ENCODE measurements at places on chromosomes 5 and 9.

DNA sequence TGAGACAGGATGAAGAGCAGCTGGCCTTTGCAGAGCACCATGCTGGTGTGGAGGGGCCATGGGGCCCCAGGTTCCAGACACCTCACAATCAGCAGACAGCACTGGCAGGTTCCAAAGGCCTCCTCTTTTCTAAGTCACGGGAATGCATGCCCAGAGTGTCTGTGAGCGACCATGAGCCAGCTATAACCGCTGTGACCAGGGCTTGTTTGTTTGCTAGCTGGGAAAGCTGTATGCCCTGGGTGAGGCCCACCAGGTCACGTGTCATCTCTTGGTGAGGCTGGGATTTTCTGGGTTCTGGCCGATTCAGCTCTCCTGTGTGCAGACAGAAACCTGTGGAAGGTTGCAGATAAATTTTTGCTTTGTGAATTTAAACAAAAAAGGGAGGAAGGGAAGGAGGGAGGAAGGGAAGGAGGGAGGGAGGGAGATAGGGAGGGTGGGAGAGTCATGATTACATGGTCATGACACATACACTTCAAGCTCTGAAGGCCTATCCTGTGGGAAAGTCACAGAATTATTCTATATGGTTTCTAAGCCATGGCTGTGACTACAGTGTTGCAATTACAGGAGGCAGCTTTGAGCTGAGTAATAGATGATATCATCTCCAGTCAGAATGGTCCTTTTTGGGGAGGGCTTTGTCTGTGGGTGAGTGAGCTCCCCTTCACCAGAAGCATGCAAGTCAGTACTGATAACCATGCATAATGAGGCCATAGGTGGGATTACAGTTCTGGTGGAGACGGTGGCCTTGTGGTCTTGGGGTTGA, 37.2 kb downstream of the PAPPA start:
- no peak for DNase-seq

DNA sequence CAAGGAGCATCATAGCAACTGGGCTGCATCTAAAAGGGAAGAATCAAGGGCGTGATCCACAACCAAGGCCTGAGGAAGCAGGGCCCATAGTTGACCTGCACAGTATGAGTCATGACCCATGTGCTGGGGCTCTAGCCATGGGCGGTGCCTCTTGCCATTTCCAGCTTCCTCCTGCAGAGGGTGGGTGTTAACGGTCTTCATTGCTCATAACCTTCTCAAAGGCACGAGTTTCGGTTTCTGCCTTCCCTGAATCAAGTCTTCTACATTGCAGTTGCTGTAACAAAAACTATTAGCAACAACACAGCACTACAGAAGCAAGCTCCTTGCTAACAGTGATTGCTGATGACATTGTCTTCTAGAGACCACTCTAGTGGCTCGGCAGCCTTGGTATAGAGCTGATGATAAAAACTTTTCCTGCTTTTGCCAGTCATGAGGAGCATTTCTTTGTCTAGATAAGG, 66.9 kb downstream of the CTSL start:
- no peak for DNase-seq

- DNase-seq: no peak
Measured at GRCh38 chr9:80013891-80014290, 442.1 kb downstream of the TLE4 start.

GRCh38 chr5:109327570-109327969, 82.2 kb downstream of the PJA2 start:
- DNase-seq: no peak

DNA sequence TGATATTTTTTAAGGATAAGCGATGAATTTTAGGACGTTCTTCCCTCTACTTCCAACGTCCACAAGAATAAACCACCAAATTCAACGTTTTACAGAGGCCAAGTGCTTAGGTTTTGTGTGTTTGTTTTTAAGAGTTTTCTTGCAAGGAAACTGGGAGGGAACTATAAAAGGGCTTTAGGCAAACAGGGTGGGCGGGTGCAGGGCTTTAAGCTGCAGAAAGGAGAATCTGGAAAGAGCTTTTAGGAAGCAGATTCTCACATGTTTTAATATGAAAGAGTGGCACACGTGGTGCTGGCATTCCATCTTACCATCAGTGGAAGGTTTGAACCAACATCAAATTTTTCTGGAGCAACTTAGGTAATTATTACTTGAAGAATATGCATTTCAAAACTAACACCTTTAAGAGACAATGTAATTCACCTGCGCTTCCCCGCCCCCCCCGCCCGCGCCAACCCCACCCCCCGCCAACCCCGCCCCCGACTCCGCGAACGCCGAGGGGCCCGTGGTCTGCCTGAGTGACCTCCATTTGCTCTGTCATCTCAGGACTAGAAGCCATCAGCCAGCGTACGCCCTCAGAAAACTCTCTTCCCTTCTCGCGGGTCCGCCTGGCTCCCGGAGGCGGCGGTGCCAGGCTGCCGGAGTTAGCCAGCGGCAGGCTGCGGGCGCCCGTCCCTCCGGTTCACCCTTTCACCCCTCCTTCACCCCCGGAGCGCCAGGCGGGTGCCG, 911 bp upstream of the PIK3R1 start:
- no peak for DNase-seq

- DNase-seq: no peak
Measured at GRCh38 chr5:173760461-173761177, 127.5 kb upstream of the CPEB4 start.

GRCh38 chr9:92245005-92245797, 48.3 kb downstream of the IARS1 start:
- no peak for DNase-seq

GRCh38 chr9:126378761-126379160, 52.1 kb downstream of the MVB12B start:
- no peak for DNase-seq

DNA sequence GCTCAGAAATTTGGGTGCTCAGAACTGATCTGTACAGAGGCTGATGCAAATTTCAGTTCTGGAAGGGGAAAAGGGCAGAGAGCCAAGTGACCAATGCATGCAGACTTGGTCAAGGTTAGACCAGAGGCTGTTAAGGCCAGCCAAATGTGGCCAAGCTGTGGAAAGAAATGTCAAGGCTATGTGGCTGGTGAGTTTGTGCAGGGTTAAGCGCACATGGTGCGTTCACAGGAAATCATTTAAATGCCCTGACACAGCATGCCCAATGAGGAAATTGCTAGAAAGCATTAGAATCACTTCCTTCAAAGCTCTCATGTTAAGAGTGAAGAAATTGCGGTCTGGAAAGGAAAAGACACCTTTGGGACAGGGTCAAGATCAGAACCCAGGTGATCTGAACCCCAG, 58.0 kb downstream of the PTPN3 start:
- DNase-seq: no peak

DNA sequence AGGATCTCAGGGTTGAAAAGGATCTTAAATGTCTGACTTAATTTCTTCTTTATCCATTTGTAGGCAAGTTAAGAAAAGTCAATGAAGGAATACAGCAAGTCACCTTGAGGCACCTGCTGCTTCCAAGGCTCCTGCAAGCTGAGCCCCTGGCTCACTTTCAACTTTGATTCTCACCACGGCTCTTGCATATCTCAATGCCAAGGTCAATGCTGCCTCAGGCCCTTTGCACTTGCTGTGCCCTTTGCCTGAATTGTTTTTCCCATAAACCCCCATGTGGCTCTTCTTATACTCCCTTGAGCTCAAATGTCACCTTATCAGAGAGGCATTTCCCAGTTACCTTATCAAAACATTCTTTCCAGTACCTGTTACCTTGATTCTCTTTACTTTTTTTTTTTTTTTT, 144.3 kb upstream of the RAPGEF1 start:
- DNase-seq: no peak

DNA sequence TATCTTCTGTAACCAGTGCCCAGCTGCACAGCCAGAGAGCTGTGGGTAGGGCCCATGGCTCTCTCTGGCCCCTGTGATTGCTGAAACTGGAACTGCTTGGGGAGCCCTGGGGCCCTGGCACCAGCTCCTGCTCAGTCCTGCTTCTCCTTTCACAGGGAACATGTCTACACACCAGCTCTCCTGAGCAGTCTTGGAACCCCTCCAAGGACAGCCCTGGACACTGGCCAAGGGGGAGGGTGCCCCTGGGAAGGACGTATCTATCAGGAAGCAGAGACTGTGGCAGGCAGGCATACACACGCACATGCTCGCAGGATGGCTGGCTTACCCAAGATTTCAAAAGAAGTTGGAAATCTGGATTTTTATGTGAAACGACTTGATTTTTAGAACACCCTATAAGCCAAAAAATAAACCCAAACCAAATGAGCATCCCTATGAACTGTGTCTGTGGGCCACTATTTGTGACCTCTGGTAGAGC, 8.8 kb upstream of the TRAF1 start:
- peak; percentile 27 for DNase-seq

DNA sequence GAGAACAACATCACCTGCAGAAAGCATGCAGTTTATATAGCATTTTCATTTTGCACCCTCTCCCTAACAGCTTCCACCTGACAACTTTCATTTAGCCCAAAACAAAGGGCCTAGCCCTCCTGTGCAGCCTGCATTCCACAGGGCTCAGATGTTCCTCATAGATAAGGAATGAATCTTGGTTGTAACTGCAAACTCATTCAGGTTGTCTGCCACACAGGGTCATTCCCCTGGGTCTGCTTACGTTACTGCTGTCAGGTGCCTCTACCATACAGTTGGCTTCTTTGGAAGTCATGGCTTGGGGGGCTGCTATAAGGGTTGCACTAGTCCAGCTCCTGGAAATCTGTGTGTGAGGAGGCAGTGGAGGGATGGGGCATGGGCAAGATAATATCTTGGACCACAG, 2.7 kb upstream of the DCP2 start:
- no peak for DNase-seq

DNA sequence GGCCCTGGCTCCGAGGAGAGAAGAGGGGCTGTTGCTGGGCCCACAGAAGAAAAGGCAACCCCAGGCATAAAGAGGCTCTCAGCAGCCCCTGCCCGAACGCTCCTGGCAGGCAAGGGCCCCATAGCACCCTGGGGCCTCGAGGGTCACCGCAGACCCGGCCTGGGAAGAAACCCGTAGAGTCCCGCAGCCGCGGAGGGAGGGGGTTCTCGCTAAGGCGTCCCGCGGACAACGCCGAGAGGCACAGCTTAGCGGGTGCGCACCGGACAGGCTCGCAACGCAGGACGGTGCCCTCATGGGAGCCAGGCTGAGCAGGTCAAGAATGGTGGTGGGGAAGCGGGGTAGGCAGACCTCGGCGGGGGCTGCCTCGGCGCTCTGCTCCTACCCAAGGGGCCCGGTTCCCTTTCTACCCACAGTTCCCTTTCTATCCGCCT, 6.7 kb downstream of the PITX1 start:
- DNase-seq: no peak

- no peak for DNase-seq
Measured at GRCh38 chr5:172733974-172734346, 37.0 kb downstream of the DUSP1 start.

DNA sequence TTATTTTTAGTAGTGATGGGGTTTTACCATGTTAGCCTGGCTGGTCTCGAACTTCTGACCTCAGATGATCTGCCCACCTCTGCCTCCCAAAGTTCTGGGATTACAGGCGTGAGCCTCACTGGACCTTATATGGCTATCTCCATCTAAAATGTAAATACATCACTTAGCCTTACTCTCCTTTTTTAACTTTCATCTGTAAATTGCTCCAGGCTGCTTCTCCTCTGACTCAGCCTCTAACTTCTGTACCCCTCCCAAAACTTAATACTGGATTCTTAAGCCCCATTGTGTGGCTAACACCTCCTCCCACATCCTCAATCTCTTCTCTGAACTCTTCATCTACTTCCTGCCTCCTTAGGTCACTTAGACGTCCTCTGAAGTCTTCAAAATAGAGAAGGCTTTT, 4.0 kb downstream of the SNX30 start:
- DNase-seq: peak; percentile 43

GRCh38 chr9:1876891-1877496, 138.2 kb upstream of the SMARCA2 start:
- no peak for DNase-seq

- DNase-seq: no peak
Measured at GRCh38 chr5:65970481-65971367, 44.3 kb downstream of the ERBIN start.

DNA sequence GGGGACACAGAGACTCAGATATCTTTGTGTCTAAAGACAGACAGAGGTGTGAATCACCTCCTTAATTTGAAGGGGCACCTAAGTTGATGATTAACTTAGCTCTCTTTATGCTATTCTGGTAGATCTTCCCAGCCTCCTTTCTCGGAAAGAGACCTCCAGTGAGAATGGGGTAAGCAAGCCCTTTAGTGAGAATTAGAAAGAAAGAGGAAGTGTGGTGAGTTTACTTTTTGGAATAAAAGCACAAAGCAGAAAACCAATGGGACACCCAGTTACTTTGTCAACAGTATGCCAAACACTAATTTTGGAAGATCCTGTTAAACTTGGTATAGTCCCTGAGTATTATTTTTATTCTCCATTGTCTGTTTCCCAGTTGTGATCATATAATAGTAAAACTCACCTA, 302.8 kb upstream of the RASA1 start:
- no peak for DNase-seq

DNA sequence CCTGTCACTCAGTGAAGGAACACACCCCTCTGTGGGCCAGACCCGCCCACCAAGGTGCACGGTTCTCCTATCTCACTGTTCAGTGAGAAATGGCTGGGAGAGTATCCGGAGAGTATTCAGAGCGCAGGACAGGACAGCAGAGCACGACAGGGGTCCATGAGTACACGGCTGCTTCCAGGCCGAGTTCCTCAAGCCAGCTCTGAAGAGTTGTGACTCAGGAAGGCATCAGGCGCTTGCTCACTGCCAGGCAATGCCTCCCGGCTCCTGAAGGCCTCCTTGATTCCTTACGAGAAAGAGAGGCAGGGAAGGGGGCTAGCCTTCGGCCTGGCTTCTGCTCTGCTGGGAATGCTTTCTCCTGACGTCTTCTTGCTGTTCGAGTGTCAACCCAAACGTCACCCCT, 132.1 kb upstream of the PPP1R26 start:
- DNase-seq: no peak

GRCh38 chr5:159034083-159034824, 65.5 kb downstream of the EBF1 start:
- DNase-seq: no peak

- no peak for DNase-seq
Measured at GRCh38 chr9:17906176-17906840, 327.4 kb downstream of the SH3GL2 start.

- DNase-seq: no peak
Measured at GRCh38 chr5:44292736-44293135, 96.5 kb downstream of the FGF10 start.

DNA sequence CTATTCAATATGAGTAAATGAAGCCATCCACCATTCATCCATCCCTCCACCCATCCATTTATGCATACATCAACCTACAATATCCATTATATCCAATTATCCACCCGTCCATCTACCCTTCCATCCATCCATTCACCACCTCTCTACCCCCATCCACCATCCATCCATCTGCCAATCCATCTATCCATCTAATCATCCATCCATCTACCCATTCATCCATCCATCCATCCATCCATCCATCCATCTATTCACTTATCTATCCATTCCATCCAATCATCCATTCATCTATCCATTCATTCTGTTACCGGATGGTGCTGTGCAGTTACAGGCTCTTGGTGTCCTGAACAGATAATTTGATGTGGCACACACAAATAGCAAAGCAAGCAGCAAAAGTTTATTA, 10.7 kb downstream of the PAEP start:
- DNase-seq: no peak

- no peak for DNase-seq
Measured at GRCh38 chr5:69502767-69503488, 10.3 kb downstream of the OCLN start.

Measured in stimulated activated naive CD4-positive, alpha-beta T cell (primary cell).